ENCODE measurements at places on chromosomes 12 and 14.
A peak's percentile ranks its signal among the peaks of the same experiment; 100 is the strongest.

- DNase-seq, result peak; percentile 79
These were observed 13.9 kb upstream of the NR4A1 start for GRCh38 chr12:52037248-52037861.

- DNase-seq, result no peak
These were observed 4.1 kb downstream of the RTRAF start for GRCh38 chr14:51993285-51993920.

GRCh38 chr14:32998433-32998832 is 59.8 kb downstream of the NPAS3 start:
- DNase-seq, result no peak

- DNase-seq, result peak; percentile 84
These were observed 27.6 kb downstream of the BHLHE41 start for GRCh38 chr12:26097046-26097878.

DNA sequence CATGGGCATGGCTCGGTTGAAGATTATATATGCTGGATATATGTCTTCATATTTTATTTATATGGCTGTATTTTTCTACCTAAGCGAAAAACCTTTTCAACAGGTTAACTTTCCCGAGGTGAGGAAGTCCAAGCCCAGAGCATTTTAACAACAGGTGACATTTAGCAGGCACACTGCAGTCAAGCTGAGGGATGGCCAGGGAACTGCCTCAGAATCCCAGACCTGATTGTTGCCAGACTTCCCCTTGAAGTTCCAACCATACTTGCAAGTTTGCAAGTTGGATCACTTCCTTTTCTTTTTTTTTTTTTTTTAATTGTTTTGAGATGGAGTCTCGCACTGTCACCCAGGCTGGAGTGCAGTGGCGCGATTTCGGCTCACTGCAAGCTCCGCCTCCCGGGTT is 166.0 kb upstream of the FRMD6 start:
- DNase-seq, result no peak

DNA sequence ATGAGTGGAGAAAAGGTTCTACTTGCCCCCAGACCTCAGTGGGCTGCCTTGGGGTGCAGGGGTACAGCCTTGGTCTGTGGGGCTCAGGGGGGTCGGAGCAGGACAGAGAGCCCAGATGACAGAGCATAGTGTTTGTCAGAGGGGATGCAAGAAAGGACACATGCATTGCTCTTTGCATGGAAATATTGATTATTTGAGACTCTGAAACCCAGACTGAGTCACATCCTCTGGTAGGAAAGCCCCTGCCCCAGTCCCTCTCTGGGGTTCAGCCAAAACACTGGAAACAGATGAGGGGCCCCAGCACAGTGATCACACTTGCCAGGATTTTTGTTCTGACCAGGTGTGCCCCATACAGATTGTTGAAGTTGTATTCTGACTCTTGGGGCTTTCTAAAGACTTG is 1094.4 kb downstream of the BCL11B start:
- no peak for DNase-seq

DNA sequence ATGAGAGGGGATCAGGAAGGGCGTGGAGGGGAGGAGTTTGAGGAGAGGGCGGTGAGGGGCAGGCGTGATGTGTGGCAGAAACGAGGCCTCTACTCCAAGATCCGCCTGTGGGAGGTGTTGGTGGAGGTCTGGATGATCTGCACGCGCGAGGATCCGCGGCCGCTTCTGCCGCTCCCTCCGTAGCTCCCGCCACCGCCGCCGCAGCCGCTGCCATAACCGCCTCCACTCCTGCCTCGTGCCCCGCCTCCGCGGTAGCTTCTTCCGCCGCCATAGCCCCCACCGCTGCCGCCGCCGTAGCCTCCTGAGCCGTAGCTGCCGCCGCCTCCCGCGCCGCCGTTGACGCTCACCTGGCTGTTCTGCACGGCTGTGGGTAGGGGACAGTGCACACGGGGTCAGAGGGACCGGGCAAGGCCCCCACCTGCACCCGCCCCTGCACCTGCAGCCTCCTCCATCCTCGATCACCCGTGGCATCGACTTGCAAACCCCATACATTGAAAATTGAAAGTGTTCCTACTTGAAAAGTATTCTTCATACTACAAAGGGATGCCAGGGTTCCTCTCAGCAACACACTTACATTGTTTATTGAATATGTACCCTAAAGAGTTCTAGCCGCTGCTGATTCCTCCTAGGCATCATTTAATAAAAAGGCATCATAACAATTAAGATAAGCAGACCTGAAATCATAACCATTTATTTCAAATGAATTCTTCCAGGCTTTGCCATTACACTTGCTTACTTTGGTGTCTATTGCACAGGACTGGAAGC is 11.1 kb upstream of the KRT1 start:
- DNase-seq, result no peak

DNA sequence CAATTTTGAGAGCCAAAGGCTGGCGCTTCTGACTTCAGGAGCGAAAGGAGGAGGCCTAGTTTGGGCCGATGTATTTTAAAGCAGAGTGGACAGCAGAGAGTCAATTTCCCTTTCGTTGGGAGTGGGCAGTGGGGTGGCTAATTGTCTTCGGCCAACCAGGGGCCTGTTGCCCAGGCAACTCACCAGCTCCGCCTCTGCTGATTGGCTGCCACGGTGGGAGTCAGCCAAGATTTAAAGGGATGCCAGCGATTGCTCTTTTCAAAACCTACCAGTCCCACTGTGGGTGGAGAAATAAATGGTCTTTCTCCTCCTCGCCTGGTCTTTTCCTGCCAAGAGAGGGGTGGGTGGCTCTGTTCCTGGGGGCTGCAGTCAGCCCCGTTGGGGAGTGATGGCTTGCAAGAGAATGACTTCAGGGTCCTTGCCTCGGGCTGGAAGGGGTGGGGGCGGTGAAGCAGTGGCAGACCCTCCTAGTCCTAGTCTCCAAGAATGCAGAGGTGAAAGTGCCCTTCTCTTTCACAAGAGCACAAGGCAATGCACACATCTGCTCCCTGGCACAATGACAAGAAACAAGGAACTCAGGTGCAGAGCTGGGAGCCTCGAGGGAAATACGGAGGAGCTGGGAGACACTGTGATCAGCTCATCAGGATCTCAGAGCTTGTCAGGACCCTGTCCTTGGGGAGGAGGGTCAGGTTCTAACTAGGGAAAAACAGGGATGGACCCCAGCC is 37.7 kb downstream of the RASAL1 start:
- no peak for DNase-seq

DNA sequence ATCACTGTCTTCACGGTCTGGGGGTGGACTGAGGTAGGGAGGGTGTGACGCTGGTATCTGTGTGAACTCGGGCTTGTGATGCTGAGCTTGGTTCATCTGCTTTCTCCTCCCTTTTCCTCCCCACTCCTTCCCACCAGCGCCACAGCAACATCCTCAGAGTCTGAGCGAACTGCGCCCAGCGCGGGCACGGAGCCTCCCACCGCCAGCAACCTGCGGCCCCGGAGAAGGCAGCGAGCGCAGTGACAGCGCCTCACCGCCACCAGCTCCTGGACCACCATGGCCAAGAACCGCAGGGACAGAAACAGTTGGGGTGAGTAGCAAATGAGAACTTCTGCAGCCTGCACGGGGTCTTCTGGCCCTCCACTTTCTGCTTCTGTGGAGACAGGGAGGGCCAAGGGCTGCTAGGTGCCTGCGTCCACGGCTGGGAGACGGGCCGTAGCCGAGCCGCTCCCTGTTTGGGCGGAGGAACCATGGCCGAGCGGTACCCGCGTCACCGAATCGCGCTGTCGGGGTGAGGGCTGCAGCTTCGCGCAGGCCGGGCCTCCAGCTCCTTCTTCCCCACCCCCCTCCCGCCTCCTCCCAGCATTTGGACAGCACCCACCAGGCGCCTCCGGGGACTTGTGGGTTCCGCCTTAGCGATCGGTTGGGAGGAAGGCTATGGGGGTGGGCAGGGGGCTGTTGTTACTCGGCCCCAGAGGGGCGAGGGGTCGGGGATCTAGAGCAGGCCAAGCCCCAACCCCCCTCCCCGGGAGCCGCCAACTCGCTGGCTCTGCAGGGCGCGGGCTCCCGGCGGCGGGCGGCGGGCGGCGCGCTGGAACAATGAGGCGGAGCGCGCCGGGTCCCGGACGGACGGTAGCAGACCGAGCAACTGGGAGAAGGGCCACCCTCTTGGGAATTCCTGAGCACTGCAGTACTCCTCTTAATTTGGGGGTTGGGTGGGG is at the start of gene ATL1:
ATL1 (plus strand) TSS at position 156 of the 941 bp plus-strand sequence; CDS start at position 277, 121 bp downstream.
- peak; percentile 80 for DNase-seq

DNA sequence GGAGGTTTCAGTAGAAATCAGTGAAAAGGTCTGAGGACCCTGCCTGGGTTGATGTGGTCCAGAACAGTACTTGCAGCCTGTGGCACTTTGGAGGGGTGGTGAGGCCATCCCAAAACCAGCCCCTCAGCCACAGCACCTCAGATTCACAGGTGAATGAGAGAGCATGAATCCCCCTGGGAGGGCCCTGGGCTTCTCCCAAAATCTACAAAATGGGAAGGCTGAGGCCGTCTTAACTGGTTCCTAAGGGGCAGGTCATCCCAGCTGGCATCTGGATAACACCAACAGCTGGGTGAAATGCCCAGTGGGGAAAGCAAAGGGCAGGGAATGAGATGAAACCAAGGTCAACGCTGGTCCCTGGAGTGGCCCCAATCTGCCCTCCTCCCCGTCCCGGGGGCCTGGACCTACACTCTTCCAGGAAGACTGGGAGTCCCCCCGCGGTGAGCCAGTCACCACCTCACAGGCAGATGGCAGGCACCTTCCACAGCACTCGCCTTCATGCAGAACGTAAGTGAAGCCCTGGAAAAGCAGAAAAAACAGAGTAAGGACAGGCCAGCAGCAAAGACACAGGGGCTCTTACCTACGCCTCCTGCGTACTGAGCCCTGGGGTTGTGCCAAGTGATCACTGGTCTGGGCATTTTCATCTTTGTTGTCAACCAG is 26.3 kb upstream of the ANO2 start:
- DNase-seq, result no peak

DNA sequence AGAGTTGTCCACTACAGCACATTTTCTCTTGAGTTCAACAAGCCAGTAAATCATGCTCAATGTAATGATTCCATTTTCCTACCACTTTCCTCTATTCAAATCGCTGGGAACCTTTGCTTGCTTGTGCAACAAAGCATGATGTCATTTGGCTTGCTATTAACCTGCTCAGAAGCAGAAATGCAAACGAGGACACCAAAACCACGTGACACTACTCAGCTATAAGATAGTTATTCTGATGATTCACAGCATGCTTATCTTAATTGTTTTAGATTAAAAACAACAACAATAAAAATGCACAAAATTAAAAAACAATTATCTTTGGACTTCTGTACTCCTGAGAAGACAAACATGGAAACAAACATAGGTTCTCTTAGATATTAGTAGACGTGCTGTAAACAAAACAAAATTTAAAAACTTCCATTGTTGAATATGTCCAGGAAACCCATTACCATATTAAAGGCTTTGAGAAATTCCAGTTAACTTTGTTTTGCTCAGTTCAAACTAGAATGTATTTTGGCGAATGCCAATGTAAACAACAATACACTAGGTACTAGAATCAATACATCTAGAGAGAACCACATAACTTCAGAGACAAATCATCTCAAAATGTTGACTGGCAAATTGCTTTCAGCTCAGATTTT is 77.5 kb upstream of the KRAS start:
- no peak for DNase-seq

DNA sequence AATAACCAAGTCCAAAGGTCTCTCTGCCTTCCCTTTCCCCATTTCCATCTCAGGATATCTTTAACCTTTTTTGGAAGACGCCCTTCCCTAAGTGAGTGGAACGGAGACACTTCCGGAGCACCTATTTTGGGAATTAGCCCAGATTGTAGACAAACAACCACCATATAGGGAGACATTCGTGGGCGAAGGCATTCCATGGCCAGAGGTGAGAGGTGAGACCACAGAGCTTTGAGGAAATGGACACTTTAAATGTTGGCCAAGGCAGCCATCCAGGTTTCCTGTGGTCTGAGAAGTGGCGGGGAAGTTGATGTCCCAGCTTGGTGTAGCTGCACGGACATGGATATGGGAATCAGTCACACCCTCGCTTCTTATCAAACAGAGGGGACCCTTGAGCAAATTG is 69.4 kb upstream of the BDKRB2 start:
- DNase-seq, result no peak

- peak; percentile 38 for DNase-seq
These were observed 15.2 kb downstream of the FGFR1OP2 start for GRCh38 chr12:26953447-26953846.

DNA sequence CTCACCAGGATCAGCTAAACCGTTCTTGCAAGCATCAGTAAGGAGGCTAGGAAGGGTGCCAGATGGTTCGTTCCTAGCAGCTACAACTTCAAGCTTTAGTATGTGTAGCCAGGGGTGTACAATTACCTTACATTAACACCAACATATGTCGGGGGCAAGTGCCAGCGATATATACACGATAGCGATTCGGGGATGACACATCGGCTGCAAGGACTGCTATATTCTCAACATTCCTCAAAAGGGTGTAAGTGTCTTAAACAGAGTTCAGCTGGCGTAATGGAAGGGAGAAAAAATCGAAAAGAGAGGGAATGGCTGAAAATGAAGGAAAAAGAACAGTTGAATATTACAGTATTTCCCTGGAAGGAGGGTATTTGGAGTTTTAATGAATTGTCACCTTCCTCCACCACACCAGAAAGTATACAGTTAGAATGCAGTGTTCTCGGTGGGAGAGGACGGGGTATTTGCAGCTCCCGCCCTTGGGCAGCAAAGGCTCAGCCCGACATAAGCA is 545 bp downstream of the LIMA1 start:
- no peak for DNase-seq

- DNase-seq, result no peak
These were observed 49.2 kb downstream of the DUSP16 start for GRCh38 chr12:12513416-12514006.

- DNase-seq, result no peak
These were observed 158.7 kb downstream of the NUAK1 start for GRCh38 chr12:105980085-105980484.

GRCh38 chr12:111171345-111171744 is 197.6 kb downstream of the PHETA1 start:
- no peak for DNase-seq

GRCh38 chr12:121574025-121574424 is 6.8 kb downstream of the KDM2B start:
- DNase-seq, result no peak

- no peak for DNase-seq
These were observed 59.5 kb upstream of the CAPRIN2 start for GRCh38 chr12:30814295-30814655.

GRCh38 chr12:68281322-68282077 is 28.1 kb upstream of the IL22 start:
- no peak for DNase-seq

GRCh38 chr12:42962384-42962783 is 372.8 kb upstream of the PRICKLE1 start:
- no peak for DNase-seq

- DNase-seq, result no peak
These were observed 51.2 kb downstream of the ACSS3 start for GRCh38 chr12:81128930-81129554.

DNA sequence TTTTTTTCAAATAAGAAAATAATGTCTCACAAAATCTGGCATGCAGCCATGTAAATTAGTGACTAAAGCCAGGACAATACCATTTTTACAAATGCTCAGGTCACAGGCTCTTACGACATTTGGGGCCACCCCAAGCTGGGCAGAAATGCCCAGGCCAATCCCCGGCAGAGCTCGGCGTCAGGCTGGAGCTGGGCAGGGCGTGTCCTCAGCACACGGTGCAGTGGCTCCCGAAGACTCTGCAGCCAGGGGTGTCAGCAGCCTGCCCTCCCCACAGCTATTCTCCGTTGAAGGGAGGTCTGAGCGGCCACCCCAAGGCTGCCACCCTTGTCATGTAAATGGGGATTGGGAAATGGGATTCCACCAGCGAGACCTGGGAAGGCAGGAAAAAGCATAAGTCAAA is 158.6 kb downstream of the DICER1 start:
- DNase-seq, result no peak
